Stimulated activated CD4-positive, alpha-beta T cell treated with anti-CD3 and anti-CD28 coated beads, TNF-alpha, amount 100 ng/mL, for 48 hours (primary cell): ENCODE measurements at places on chromosomes 3 and 15.

- DNase-seq: no peak
Measured at GRCh38 chr15:51846463-51847230, 17.2 kb downstream of the TMOD3 start.

DNA sequence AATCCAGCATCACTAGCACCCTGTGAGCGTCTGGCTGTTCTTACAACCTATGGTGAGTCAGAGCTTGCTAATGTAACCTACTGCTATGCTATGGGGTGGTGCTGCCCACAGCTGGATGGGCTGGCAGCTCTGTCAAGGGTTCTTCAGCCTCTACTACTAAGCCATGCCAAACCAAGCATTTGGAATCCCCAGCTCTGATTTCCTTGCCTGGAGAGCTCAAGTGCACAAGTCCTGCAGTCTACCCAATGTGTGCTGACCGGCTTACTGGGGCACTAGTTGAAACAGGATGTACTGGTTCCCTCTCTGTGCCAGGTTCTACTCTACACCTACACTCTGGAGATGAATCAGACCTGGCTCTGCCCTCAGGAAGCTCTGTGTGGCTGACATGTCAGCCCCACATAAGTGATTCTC, 4.2 kb downstream of the TEX264 start:
- DNase-seq: peak; percentile 26

- DNase-seq: no peak
Measured at GRCh38 chr3:71026634-71027578, 556.6 kb downstream of the FOXP1 start.

GRCh38 chr3:9769426-9770275, at the start of gene CAMK1:
TSS of gene CAMK1 (minus strand) at chr3:9769947. CDS start at chr3:9767749, 2,198 bp downstream.
- DNase-seq: peak; percentile 55

- DNase-seq: no peak
Measured at GRCh38 chr3:187403768-187404288, 35.6 kb downstream of the RTP4 start.

DNA sequence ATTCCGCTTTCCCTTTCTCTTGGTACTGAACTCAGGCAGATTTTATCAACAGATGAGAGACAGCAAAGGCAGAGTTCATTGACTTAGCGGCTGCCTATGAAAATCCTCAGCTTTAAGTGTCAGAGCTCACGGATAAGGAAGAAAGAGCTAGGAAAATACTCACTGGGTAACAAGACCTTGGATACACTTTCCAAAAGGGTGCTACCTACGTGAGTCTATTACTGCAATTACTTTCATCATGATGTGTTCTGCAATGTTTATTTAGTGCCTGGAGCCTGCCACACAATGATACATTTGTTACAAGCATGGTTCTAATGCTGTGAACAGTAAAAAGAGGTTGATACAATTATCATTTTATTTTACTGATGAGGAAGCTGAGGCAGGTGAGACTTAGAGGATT, 177.5 kb downstream of the GRM7 start:
- DNase-seq: no peak

GRCh38 chr3:149291178-149291577, 42.3 kb downstream of the TM4SF18 start:
- DNase-seq: no peak

GRCh38 chr15:59160880-59161593, 45.6 kb upstream of the LDHAL6B start:
- DNase-seq: no peak

GRCh38 chr3:98233468-98233867, 30.6 kb upstream of the OR5H6 start:
- DNase-seq: no peak

- DNase-seq: no peak
Measured at GRCh38 chr3:98761643-98762229, 1.4 kb upstream of the ST3GAL6 start.
